ENCODE measurements at places on chromosomes 6 and 20.

DNA sequence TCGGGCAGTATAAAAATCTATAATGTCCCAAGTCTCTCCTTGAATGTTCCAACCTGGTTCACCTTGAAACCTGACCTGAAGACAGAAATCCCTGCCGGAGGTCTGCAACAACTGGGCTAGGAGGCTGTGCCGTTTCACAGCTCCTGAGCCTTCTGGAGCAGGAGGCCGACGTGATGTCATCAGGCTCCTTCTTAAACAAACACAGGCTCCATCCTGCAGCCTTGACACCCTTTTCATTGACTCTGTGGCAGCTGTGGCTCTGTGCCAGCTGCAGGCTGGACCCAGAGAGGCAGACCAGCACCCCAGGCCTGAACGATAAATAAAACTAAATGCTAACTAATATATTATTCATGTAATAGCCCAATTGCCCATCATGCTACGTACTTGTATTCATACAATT is 483.9 kb downstream of the CD83 start:
- no peak for DNase-seq

GRCh38 chr6:84569882-84570281 is 194.5 kb downstream of the TBX18 start:
- no peak for DNase-seq

GRCh38 chr6:100427452-100427851 is 37.3 kb downstream of the SIM1 start:
- no peak for DNase-seq

- DNase-seq, result no peak
Measured at GRCh38 chr6:56404599-56404998, 157.2 kb upstream of the COL21A1 start.

DNA sequence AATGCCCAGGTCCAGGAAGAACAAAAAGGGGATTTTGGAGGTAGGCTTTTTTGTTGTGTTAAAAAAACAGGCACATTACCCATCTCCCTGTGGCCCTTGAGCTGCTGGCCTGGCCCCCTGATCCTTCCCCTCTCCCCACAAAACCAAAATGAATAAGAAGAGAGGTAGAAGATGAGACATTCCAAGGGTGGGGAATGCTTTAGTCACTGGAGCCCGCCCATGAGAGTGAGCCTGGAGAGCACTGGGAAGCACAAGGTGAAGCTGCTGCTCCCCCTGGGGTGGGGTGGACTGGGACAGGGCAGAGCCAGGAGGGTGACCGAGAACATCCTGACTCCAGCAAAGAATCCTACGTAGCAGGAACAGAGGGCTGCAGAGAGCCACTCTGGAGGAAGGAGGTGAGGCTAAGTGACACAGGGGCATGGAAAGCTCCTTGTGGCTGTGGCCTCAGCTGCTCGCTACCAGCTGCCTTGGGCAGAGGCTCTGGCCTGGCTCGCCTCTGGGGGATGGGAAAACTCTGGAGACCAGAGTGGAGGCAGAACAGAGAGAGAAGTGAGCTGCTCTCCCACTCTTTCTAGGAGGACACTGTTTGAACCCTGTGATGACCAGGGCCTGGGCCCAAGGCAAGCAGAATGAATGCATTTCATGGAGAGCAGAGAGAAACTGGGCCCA is 48.3 kb downstream of the AKAP7 start:
- peak; percentile 12 for DNase-seq
